ENCODE measurements at places on chromosomes 2 and 18.

GRCh38 chr2:16389611-16390010 is 276.0 kb downstream of the CYRIA start:
- DNase-seq: no peak

GRCh38 chr2:198630384-198630783 is 826.0 kb downstream of the PLCL1 start:
- DNase-seq: no peak

GRCh38 chr2:188478724-188479123 is 187.1 kb downstream of the GULP1 start:
- DNase-seq: no peak

- DNase-seq: no peak
These were observed 23.1 kb downstream of the PRPF40A start for GRCh38 chr2:152694161-152694661.

- DNase-seq: no peak
These were observed 7.7 kb downstream of the ZSCAN30 start for GRCh38 chr18:35282353-35282752.

DNA sequence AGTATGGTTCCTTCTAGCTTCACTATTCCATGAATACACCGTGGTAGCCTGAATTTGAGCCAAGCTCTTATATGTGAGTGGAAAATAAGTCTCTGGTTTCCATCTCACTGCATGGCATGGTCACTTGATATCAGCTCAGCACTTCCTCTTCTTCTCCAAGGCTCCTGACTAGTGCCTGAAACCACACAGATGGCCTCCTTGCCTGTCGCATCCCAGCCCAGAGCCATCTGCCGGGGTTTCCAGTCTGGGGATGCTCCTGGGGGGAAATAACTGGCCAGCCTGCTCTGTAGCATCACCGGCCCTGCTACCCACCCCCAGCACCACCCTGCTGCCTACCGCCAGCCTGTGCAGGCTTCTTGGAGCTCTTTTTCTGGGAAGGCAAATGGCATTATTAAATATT is 7.7 kb upstream of the MARCHF4 start:
- no peak for DNase-seq

DNA sequence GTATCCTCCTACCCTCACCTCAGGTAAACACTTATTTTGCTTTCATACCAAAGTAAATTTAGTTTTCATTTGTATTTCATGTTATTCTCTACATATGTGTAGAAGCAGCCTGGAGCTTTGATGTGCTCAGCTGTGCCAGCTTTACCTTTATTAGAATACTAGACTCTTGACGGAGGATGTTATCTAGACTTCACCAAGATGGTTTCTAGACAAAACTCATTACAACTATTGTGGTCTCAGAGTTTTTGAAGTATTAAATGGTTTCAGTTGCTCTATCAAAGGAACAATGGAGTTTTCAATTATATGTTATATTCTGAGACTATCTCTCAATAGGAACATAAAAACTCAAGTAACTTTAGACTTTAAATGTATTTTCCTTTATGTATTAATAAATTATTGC is 5.0 kb upstream of the IL18RAP start:
- DNase-seq: no peak

DNA sequence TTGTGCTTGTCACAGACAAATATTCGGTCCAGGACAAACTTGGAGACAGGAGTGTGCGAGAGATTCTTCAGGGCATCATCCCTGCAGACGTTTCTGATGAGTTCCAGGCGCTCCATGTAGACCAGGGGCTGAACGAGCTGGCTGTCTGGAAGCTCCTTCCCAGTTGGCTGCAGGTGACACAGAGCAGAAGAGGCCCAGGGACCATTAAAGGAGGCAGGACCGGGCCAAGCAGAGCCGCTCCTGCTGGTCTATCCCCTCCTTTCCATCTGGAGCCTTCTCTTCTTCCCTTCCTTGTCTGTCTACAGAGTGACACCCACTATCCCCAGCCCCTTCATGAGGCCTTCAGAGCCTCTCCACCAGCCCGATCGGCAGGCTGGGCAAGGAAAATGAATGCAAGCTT is 19.5 kb downstream of the CHST10 start:
- DNase-seq: no peak

DNA sequence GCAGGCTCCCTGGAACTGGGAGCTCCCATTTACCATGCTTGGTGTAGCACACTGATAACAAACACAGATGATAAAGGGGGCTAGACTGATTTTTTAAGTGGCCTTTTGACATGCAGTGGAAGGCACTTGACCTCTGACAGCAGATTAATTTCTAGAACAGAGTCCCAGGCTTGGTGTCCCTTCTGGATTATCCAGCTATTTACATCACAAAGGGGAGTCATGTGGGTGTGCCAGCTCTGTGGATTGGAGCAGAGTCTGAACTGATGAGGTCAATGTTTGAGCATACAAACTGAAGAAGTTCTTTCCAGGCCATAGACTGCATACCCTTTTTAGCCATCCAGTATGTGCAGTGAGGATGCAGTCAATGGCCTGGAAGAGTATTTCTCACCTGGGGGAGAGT is 31.5 kb upstream of the SIX2 start:
- DNase-seq: no peak

- DNase-seq: no peak
These were observed 52.0 kb downstream of the HDAC4 start for GRCh38 chr2:239348563-239349452.

DNA sequence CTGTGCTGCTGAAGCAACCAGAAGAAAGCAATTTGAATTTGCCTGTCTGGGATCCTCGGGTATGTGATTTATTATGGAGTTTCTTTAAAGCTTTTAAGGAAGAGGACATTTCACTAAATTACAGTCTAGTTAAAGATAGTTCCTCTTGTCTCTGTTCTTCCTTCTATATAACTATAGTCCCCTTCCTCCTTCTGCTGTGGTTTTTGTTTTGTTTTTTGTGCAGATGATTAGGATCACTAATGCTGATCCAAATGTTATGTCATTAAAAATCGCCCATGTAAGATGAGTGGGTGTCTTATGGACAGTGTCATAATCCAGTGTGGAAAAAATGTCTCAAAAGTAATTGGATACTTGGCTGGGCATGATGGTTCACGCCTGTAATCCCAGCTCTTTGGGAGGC is 24.7 kb downstream of the PAPOLG start:
- DNase-seq: no peak

GRCh38 chr2:207716056-207716455 is 4.6 kb downstream of the CCNYL1 start:
- DNase-seq: no peak

- DNase-seq: no peak
These were observed 318.2 kb downstream of the GALNT13 start for GRCh38 chr2:154189953-154190352.

- DNase-seq: no peak
These were observed 144.7 kb upstream of the ITGA4 start for GRCh38 chr2:181312515-181312927.

GRCh38 chr18:45050712-45051601 is 370.3 kb downstream of the SETBP1 start:
- DNase-seq: no peak

DNA sequence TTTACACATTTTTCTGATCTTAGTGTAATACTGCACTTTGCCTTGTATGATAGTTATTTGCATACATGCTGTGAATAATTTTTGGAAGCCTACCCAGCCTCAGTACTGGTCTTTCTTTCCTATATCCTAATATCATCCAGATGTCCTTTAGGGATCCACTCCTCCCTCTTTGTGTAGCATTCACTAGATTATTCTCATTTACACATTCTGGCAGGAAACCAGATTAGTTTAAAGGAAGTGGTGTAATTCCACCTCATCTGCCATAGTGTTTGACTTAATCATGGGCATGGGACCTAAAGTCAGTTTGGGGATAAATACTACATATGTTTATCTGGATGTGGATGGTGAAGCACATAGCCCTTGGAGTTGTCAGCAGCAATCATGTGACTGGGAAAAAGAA is 444.9 kb upstream of the MAP2 start:
- no peak for DNase-seq

DNA sequence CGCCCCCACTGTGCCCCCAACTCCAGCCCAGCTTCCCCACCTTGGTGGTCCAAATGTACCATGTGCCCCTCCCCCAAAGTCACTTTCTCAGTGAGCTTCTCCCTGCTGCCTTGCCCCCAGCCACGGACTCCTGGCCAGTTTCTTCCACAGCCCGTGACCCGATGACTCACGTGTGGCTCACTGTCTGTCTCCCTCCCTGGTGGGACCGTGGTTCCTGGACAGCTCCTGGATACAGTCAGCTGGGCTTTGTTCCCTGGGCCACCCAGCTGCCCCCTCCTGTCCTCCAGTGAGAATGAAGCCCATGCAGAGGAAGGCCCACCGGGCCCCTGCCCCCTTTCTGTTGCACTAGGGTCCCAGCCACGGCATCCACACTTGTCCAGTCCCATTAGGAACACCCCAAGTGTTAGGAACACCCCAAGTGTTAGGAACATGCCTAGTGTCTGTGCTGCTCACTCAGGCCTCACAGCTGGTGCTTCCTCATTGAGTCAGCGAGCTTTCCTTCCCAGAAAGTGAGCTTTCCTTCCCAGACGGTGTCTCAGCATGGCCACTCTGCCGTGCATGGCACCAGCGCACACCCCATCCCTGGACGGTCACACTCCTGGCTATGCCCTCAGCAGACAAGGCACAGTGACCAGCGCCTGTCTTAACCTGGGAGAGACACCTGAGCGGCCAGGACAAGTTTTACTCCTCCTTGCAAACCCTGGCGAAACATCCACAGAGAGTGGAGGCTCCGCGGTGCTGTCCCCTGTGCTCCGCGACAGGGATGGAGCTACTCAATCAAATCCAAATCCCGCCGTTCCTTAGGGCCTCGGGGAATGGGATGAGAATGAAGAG is 44.8 kb upstream of the CTDP1 start:
- no peak for DNase-seq

DNA sequence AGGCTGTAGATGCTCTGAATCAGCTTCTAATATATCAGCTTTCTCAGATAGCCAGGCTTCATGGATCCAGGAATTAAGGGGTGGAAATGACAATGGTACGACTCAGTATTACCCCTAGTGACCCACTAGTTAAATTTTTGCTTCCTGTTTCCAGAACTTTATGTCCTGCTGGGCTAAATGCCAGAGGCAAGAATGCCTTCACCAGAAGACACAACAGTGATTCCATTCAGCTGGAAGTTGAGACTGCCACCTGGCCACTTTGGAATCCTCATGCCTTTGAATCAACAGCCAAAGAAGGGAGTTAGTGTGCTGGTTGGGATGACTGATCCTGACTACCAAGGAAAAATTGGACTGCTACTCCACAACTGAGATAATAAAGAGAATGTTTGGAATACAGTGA is 239.1 kb downstream of the ASXL3 start:
- DNase-seq: no peak

DNA sequence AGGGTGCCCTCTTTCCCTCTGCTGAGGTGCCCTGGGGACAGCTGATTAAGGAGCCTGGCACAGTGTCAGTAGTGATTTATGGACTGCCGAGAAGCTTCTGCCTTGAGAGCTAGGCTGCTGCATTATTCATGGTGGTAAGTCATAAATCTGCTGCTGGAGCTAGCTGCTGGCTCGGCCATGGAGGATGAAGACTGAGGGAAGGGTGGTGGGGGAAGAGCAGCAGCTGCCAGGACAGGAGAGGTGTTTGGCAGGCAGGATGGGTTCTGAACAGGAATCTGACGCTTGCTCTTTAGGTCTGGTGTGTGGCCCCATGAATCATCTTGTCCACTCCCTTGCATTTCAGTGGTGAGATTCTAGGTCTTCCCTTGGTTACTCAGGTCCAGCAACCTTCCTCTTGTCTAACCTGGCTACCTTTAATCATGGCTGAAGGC is 296.3 kb downstream of the DYSF start:
- no peak for DNase-seq

Data from activated naive CD8-positive, alpha-beta T cell treated with anti-CD3 and anti-CD28 coated beads, Interleukin-2, amount 50 U/mL, for 16 hours (primary cell).